Stimulated activated CD8-positive, alpha-beta memory T cell treated with anti-CD3 and anti-CD28 coated beads, Interleukin-4, amount 100 ng/mL, for 48 hours (primary cell): ENCODE measurements at places on chromosomes 11 and 22.

GRCh38 chr11:9535189-9535781 lies 38.2 kb upstream of the WEE1 start:
- DNase-seq = peak; percentile 95

GRCh38 chr22:41550952-41551491 lies 6.8 kb upstream of the POLR3H start:
- no peak for DNase-seq

GRCh38 chr11:36471577-36471976 lies 38.5 kb downstream of the TRAF6 start:
- DNase-seq = no peak

- no peak for DNase-seq
Measured at GRCh38 chr11:120066738-120067437, 71.0 kb downstream of the TRIM29 start.

DNA sequence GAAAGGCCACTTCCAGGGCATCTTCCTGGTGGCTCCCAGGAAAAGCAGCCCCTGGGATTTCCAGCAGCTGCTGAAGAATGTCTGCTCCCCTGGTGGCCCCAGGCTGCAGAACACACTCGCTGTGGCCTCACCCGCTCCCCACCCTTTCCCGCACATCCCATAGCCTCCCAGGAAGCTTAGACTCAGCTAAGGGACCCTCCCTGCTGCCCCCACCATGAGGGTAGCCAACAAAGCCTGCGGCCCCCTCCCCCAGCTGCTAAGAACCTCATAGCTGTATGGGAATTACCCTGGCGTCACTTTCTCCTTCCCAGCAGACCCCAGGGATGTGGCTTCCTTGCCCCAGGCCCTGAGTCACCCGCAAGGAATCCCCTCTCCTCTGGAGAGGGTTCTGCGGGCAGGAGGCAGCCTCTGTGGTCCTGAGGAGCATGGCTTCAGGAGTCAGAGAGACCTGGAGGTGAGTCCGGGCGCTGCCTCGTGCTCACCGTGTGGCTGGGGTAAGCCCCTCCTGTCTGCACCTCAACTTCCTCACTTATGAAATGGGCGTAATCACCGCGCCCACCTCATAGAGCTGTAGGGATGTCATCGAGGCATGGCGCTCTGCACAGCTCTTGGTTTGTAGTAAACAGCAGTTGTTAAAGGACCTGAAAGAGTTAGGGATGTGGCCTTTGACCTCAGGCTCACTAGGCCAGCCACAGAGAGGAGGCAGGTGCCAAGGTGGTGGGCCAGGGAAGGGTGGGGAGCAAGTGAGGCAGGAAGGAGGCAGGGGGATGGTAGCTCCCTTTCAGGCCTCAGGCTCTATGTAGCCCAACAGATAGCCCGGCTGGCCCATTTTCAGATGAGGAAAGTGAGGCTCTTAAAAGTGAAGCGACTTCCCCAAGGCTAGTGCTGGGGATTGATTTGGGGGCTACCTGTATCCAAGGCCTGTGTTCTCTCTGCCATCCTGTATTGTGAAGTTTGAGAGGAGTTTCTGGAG lies 71.2 kb downstream of the LRRC32 start:
- DNase-seq = peak; percentile 17

- DNase-seq = no peak
Measured at GRCh38 chr11:58564231-58564630, 11.4 kb downstream of the LPXN start.

GRCh38 chr11:13054278-13054677 lies 45.2 kb downstream of the RASSF10 start:
- DNase-seq = no peak

DNA sequence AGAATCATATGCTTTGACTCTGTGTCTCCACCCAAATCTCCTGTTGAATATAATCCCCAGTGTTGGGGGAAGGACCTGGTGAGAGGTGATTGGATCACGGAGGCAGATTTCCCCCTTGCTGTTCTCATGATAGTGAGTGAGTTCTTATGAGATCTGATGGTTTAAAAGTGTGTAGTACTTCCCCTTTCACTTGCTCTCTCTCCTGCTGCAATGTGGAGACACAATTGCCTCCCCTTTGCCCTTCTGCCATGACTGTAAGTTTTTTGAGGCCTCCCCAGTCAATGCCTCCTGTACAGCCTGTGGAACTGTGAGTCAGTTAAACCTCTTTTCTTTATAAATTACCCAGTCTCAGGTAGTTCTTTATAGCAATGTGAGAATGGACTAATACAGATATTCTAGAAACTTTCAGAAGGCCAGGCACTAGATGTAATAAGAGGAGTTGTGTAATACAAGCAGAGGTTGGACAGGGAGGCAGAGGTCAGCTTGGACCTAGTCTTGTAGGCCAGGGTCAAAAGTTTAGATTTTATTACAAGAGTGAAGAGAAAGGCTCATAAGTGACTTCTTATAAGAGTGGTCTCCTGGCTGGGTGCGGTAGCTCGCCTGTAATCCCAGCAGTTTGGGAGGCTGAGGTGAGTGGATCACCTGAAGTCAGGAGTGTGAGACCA lies 9.3 kb upstream of the SERPING1 start:
- DNase-seq = no peak

- DNase-seq = peak; percentile 93
Measured at GRCh38 chr22:41699264-41700107, at the start of gene MEI1. Gene MEI1, plus strand, starts transcription at chr22:41699503. Its CDS starts 36 bp downstream, at chr22:41699539.

DNA sequence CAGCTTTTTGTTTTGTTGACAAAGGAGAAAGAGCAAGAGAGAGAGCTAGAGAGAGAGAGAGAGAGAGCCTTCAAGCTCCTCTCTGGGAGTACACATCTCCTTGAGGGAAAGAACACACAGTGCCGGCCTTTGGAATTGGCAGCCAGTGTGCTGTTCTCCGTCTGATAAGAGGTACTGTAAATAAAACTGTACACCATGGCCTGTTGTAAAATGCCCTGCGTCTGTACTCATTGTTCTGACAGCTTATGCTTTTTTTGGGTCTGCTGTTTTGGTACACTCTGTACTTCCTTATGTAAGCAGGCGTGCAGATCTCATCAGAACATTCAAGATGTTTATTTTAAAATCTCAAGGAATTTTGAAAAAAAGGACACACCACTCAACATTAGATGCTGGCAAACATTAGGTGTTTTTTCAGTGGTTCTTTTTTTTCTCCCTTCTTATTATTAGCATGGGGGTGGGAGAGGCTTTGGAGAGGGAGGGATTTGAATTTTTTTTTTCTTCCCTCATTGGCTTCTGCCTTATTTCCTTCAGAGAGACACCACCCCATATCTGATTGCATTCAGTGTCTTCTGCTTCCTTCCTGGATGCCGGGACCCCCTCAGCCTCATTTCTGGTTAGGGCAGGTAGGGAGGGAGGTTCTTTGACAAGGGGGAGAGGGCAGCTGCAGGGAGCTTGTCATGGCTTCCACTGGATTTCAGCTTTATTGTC lies 116.8 kb upstream of the NNMT start:
- no peak for DNase-seq
